ENCODE measurements at places on chromosomes 7 and 10.

GRCh38 chr10:12950583-12951128 lies 50.9 kb downstream of the CCDC3 start:
- DNase-seq: no peak

DNA sequence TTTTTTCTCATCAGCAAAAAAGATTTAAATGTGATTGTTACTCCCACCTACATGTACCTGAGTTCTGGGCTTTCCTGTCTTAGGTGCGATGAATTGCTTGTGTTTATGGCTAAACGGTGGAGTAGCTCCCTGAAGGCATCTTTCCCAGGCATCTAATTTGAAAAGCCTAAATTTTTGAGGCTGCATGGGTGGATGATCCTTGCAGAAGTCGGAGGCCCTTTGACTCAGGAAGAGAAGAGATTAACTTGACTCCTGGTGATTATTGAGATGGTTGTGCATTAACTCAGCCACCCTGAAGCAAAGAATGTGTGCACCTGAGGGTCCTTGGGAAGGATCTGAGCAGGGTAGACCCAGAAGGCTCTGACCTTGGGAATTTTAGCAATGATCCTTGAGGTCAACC lies 155.6 kb upstream of the SEMA3C start:
- DNase-seq: no peak

- no peak for DNase-seq
These were observed 56.2 kb upstream of the JCAD start for GRCh38 chr10:30115626-30115940.

GRCh38 chr10:124612611-124613498 lies 131.3 kb downstream of the FAM53B start:
- DNase-seq: no peak

DNA sequence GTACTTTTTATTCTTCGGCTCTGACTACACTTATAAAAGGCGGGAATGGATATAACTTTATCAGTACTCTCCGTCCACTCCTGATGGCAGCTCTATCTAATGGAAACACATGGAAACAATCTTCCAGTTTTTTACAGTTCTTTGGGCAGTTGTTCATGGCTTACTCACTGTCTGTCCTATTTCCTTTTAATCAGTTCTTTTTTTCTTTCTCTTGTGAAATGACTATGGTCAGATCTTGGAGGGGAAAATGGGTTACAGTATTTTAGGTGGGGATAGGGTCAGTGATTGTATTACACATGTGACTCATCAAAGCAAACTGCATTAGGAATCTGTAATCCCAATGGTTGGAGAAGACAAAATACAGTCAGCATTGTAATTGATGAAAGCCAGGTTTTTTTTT lies 112.4 kb downstream of the BICC1 start:
- DNase-seq: no peak

All from iPS DF 6.9 (cell line).